ENCODE measurements at places on chromosomes 7 and 10. TPM values are rescaled to one million over a fixed set of nuclear protein-coding genes. Genes with fewer than 3 reads are reported as not detected.
A peak's percentile ranks its signal among the peaks of the same experiment; 100 is the strongest.

The EPO gene
- total RNA-seq, result not detected

The GIMAP1 gene
- 8.7 TPM for total RNA-seq

GRCh38 chr7:40597517-40597916, 462.7 kb downstream of the SUGCT start:
- DNase-seq, result no peak

DNA sequence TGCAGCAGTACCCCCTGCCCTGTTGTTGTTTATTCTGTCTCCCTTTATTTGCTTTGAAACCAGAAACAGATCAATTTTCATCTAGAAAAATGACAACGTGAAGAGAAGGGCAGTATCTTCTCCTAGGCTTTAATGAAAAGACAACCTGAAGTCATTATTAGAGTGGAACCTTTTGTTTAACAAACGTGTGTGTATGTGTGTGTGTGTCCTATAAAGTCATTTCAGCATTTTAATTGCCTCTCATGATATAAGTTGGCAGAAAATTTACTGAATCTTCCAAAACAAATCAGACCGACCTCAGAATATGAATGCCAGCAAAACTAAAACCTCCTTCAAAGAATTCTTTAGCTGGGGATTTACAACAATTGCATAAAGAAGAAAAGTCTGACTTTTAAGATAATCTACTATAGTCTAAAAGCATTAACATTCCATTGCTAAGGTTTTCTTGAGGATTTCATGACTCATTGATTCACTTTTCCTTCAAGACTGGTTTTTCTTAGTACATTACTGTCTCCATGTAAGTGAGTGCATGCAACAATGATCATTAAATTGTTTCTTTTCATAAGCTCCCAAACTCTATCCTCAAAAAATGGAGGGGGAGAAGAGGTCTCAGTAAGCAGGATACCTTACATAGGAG, 3.2 kb downstream of the GLI3 start:
- DNase-seq, result no peak

DNA sequence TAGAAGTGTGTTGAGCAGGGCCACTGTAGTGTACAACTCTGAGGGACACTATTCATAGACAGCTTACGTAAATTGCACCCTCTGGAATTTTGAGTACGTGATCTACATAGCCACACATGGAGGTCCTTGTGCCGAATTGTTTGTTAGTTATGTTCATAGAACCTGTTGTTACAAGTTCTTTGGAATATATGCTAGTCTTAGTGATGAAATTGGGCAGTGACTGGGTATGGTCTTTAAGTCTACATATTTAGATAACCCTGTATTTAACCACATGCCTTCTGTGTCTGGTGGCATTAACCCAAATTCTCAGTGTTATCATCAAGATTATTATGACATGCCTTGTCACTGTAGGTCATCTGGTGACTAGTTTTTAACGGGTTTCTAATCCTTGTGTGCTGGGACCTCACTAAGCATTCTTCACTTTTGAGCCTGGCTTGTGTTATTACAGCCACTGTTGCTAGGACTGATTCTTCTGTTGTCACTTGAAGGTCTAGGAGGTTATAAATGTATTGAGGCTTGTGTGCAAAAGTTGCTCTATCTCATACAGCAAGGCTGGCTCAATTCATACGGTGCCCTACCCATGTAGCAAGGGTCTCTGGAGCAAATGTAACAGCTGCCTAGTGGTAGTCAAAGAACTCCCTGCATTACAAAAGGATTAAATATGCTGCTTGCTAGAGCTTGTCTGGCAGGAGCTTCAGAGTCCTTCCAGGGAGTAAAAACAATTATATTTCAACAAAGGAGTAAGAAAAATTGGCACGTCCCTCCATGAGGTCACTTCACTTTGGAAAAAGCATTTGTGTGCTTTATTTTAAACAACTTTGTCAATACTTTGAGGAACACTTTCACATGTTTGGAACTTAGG, 65.4 kb downstream of the CDK14 start:
- no peak for DNase-seq

GRCh38 chr10:74624501-74624900, 201.9 kb upstream of the KAT6B start:
- no peak for DNase-seq

GRCh38 chr7:7428806-7429205, 106.9 kb downstream of the COL28A1 start:
- no peak for DNase-seq

The PON1 gene
- not detected for total RNA-seq

- DNase-seq, result no peak
These were observed 115.6 kb upstream of the TNS3 start for GRCh38 chr7:47697543-47697942.

DNA sequence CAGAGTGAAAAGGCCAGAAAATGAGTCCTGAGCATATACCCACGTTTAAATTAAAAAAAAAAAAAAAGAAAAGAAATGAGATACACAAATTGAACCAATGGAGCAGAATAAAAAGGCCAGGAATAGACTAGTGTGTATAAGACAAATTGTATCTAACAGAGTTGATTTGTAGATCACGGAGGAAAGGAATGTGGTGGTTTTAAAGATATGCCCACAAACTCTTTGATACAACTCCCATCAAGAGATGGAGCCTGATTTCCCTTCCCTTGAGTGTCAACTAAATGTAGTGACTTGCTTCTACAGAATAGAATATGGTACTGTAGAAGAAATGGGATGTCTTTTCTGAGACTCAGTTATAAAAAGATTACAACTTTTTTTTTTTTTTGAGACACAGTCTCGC, 10.4 kb downstream of the SYPL1 start:
- DNase-seq, result no peak

DNA sequence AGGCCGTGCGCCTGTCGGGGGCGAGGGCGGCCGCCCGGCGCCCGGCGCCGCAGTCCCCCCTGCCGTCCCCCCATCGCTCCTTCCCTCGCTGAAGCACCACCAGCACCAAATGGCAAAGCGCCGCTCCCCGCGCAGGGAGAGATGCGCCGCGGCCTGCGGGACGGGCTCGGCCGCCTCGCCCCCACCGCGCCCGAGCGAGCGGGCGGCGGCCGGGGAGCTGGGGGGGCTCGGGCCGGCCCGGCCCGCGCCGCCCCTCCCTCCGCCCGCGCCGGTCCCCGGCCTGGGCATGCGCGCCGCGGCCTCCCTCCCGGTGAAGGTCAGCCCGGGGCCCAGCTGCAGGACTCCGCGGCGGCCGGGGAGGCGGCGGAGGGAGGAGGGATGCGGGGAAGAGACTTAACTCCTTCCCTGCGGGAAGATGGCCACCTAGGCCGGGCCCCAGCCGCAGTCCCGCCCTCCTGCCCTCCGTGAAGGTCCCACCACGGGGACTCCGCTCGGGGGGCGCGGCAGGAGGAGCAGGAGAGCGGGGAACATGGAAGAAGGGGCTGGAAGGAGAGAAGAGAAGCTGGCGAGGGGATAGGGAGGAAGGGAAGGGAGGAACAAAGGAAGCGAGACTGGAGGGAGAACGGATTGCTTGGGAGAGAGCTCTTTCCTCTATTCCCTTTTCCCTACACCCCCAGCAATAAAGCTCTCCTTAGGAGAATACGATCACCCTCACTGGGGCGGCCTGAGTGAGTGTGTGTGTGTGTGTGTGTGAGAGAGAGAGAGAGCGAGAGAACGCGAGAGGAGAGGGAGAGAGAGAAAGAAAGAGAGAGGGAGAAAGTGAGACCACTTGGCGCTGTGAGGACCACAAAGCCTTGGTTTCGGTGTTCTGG, 3.4 kb upstream of the SMARCD3 start:
- DNase-seq, result no peak

GRCh38 chr7:127415060-127415742, 22.7 kb upstream of the ZNF800 start:
- DNase-seq, result no peak

DNA sequence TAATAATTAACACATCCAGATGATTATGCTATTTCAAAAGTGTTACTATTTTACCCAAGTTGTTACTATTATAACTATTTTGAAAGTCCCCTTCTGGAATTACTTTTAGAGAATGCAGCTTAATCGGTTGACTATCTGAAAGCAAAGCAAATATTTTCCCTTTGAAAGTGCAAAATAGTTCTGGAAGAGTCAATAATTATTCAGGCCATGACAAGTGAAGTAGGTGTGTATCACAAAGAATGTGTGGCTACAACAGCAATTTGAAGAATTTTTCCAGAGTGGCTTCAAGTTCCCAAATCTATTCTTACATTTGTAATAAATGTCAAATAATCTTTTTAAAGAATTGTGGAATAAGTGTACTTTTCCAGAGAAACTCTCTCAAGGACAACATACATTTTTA, 42.8 kb downstream of the RNLS start:
- no peak for DNase-seq

- DNase-seq, result no peak
These were observed 50.1 kb upstream of the CRTAC1 start for GRCh38 chr10:98080494-98080893.

GRCh38 chr7:37018954-37019353, 294.7 kb upstream of the AOAH start:
- no peak for DNase-seq

DNA sequence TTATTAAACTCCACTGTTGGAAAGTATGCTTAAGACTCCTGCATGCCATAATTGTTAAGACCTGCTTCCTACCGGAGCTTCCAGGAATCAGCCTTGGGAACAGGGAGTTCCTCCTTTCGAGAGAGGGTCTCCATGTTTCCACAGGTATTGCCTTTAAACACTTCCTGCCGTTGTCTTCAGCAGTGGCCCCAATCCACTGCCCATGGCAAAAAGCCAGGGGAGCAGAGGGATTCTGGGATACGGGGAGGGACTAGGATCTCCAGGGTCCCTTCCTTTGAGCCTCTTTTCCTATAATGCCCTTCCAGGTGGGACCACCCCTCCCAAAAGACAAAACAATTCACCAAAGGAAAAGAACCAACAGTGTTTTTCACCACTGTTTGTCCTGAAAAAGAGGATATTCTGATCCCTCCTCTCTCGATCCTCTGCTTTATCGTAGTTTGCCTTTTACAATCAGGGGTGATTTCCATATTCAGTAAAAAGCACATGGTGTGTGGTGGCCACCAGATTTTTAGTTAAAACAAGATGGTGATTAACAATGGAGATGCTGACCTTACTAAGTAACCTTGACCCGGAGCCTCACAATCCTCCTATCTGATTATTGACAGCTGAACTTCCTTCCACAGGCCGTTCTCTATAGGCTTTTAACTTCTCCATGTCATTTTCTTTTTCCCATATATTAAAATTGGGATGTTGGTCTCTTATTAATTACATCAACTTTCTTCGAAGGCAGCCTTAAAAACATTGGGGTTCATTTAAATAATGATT, 36.0 kb downstream of the LRRC72 start:
- DNase-seq, result no peak

- no peak for DNase-seq
These were observed 239.7 kb upstream of the HABP2 start for GRCh38 chr10:113313048-113313602.

GRCh38 chr7:77428777-77429231, 12.7 kb upstream of the GSAP start:
- DNase-seq, result no peak

- DNase-seq, result no peak
These were observed 27.7 kb upstream of the SEPHS1 start for GRCh38 chr10:13375791-13376190.

DNA sequence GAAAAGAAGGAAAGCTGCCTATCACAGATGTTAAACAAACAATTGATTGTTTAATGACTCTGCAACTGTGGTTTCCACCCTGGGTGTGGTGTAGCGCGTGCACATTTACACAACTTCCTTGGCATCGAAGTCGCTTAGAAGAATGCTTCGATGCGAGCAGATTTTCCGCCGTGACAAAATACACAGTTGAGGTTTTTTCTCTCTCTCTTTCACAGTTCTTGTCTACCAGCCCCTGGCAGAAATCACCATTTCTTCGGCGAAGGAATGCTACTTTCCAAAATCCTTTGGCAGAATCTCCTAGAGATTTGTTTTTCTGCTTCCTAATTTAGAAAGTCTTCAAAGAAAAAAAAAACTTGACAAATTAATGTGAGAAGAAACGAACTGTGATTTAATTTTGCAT, 70.7 kb upstream of the C1QL3 start:
- DNase-seq, result no peak

- no peak for DNase-seq
These were observed 629.8 kb downstream of the KCNMA1 start for GRCh38 chr10:77007834-77008233.

GRCh38 chr7:136030867-136031318, 53.7 kb upstream of the MTPN start:
- DNase-seq, result peak; percentile 15

DNA sequence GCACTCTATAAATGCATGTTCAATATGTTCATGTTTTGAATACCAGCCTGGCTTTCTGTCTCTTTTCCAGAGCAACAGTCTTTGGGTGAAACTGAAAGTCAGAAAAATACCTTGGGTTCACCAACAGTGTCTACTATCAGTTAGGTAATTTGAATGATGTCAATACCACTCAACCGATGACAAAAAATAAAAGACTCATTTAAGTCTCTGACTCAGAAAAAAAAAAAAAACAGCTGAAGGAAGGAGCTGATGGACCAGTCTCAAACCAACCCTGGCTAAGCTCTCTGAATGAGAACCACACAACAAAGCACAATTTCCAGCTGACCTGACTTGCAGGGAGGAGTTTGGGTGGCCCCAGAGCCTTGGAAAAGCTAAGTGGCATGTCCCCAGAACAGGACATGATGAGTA, 42.5 kb downstream of the ABLIM1 start:
- no peak for DNase-seq

GRCh38 chr10:130352291-130352645, 216.1 kb downstream of the GLRX3 start:
- no peak for DNase-seq

The NKX1-2 gene
- total RNA-seq, result not detected

Data from activated CD8-positive, alpha-beta T cell treated with anti-CD3 and anti-CD28 coated beads for 36 hours (primary cell).